AG04450 (cell line): ENCODE measurements at places on chromosomes 4 and X.

DNA sequence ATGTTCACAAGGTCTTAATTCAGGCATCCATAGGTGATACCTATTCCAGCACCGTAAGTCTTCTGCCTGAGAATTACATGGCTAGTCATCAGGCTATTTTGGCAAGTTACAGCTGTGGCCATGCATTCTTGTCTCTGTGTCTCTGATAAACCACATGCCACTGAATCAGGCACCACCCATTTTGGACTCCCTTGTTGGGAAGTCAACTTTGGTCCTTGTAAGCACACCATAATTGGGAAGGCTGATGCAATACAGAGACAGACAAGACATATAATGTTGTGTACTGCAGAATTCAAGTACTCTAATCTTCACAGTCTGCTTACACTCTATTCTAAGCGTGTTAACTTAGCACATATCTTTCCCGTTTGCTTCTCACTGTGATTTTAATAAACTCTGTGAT lies 483.7 kb upstream of the FTHL17 start:
- no peak for DNase-seq

DNA sequence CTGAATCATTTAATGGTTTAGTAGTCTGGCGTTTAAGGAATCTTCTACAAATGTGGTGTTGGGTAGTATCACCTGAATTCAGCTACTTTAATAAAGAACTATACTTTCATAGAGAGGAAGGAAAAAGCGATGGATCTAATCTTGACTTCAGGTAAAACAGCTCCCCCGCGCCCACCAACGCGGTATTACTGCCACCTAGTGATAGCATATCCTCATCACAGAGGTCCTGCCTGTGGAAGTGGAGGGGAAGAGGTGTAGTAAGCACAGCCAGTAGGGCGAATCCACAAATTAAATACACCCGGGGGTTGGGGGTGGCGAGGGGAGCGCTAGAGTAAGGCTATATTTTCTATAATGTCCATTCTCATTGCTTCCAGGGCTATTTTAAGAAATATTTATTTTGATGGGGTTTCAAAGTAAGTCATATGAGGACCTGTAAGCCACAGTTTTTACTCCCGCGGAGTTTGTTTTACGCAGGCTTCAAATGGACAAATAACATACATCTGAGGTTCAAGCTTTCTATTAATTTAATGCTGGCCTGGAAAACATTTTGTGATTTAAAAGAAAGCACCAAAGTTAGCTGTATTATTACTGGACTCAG lies 8.3 kb upstream of the DAPP1 start:
- no peak for DNase-seq

GRCh38 chrX:72045552-72046277 lies 86.0 kb downstream of the RTL5 start:
- DNase-seq: no peak

DNA sequence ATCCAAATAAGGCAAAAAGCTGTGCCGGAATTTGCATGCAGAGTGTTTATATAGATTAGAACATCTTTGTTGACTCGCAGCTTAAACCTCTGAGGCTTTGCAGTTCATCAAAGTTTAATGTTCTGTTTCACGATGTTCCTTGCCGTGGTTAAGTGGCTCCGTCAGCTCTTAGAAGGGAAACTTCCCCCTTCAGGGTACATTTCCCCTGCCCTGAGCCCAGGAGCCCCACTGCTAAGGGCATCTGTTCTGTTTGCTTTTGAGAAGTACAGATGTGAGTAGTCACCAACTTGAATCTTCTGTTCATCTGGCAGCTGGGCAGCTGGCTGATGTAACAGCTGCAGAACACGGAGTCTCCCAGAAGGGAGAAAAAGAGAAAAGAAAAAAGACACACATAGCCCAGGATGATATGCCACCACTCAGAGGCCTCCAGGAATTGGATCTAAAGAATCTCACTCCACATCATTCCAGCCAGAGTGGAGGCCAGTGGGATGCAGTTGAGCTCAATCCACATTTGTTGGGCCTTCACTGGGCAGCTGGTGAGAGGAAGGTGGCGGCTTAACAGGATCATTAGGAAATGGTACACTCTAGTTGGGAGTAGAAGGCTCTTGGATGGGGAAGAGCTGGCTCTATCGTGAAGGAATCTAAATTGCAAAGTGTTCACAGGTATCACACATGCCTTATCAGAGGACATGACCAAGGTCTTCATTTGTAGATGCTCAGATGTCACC lies 178.7 kb upstream of the RBPJ start:
- peak; percentile 65 for DNase-seq

GRCh38 chr4:143514497-143514896 lies 995 bp downstream of the SMARCA5 start:
- no peak for DNase-seq

DNA sequence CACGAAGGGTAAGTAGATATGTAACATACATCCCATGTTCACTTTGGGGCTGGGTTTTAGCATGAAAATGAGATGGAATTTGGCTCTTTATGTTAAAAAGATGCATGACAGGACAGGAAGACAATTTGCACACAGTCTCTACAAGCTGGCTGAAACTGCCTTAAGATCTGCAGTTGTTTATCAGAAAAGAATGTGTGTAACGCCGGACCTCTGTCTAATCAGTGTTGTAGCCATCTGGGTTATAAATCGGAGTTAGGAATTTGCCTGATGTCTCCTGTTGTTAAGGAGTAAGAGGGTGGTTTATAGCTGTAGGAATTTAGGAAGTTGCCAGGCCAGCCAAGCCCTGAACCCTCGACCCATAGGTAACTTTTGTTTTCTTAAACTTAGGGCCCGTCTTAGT lies 562.9 kb upstream of the FAT1 start:
- no peak for DNase-seq

DNA sequence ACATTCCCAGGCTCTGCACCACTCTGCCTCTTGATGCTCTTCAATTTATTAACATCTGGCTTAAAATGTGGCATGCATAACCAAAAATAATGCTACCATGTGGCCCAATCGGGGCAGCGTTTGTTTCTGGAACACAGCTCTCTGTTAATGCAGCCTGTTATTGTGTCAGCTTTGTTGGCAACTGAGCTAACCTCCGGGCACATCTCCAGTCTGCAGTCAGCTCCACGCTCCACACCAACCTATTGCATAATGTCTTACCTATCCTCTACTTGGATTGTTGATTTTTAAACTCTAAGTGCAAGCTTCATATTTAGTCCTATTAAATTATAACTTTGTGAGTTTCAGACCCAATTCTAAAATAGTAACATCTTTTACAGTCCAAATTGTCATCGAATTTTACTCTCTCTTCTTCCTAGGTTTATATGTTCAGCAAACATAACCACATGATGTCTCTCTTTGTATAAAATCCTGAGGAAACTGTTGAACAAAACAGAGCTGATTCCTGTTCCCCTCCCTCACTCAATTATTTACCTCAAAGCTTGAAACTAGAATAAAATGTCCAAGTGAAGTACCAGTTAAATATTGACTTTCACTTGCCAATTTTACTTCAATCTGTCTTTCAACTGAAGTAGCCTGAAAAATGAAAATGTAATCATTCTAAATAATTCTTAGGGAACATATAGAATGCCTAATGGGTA lies 92.2 kb upstream of the RAPGEF2 start:
- DNase-seq: peak; percentile 18

DNA sequence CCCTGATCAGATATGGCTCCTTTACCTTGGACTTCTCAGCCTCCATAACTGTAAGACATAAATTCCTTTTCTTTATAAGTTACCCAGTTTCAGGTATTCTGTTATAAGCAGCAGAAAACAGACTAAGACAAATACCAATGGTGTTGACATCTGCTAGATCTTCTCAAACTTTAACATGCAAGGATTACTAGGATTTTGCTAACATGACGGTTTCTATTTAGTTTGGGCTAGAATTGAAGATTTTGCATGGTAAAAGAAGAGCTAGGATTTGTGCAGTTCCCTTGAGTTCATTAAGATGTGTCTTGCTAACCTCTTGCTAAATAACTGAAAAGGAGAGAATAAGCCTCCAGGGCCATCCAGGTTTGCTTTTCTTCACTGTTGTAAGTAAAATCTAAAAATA lies 5.3 kb upstream of the COPS4 start:
- no peak for DNase-seq

DNA sequence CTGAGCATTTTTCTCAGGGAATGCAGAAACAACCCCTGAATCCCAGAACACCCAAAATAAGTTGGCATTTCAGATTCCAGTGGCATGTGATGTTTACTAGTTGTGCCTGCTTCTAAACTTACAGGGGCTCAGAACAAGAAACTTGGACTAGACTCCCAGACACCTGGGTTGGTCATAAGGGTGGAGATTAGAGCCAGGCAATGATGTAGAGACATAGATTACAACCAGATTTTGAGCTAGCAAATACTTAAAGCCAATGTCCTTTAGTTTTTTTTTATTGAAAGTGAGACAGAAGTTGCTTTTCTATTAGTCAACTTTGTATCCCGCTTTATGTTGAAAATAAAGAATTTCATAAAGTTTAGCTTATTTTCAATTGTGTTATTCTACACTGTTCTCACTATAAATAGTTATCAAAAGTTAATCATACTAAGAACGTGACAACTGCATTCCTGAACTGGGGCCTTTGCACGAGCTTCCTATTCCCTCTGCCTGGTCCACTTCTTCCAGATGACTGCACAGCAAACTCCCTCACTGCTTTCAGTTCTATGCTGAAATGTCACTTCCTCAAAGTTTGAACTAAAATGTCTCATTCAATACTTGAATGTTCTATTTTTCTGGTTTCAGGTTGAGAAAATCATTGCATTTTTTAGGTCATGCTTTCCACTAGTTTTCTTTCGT lies 224.7 kb upstream of the PPP1R2C start:
- DNase-seq: no peak

DNA sequence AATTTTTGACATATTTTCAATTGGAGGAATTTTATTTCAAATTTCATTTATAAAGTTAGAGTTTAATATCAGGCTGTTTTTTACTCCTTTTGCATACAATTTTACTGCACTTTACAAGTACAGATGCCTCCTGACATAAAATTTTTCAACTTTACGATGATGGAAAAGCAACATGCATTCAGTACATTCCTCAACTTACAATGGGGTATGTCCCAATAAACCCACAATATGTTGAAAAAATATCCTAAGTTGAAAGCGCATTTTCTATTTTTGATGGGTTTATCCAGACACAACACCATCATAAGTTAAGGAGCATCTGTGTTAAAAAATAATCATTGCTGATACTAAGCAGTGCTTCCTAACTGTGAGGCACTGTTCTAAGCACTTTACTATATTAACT lies 4.3 kb downstream of the KLHL5 start:
- DNase-seq: no peak

DNA sequence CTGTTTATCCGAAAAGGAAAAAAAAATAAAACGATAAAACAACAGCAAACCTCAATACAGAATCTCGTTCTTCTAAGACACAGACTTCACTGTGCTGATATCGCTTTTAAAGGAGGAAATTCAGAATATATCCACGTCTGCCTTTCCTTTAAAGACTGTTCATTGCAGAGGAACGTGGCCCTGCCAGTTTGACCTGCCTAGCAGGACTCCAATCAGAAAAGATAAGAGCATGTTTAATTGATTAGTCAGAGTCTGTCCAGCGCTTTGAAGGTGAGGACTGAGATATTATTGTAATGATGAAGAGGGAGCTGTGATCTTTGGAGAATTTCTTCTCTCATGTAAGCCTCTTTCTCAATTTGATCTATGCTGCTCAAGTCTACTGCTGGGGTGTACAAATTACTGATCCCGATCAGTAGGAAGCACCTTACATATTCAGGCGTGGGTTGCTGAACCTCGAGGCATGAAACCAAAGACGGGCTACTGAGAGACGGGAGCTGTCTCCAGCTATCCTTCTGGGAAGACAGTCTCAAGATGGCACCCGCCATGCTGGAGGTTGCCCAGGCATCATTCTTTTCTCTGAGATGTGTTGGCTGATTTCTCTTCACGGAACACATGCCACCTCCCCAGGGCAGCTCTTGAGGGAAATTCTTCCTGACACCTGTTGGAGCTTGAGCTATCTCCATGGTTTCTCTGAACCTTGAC lies 146.1 kb downstream of the SHOX start:
- DNase-seq: no peak

DNA sequence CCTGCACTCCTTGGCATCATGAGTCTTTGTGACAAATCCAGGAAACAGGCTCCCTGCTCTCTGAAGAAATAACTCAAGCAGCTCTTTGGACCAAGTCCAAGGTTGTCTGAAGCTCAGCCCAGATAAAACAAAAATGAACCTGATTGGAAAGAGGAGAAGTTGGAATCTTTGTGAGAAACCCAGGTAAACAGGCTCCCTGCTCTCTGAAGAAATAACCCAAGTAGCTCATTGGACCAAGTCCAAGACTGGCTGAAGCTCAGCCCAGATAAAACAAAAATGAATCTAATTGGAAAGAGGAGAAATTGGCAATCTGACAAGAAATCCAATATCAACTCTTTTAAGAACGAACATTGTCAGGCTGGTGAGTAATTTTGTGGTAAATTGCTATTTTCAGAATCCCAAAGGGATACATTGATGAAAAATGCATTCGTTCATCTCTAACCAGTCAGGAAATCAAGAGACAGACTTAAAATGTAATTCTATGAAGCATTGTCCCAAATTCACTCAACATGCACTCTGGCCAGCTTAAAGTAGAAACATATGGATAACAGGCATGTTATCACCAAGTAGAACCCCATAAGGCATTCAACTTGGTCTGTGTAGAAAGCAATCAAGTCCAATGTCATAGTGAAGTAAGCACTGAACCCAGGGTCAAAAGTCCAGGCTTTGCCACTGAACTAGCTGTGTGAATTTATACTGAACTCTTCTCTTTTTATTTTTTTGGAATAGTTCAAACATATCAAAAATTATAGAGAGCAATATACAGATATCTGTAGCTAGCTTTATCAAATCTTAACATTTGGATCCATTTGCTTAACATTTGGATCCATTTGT lies 16.8 kb upstream of the NFXL1 start:
- DNase-seq: no peak

GRCh38 chrX:41563876-41564275 lies 116.7 kb downstream of the NYX start:
- no peak for DNase-seq

GRCh38 chr4:141540643-141541042 lies 95.7 kb upstream of the IL15 start:
- no peak for DNase-seq

- no peak for DNase-seq
Observed at GRCh38 chr4:139599594-139600374, 43.8 kb upstream of the SETD7 start.

- DNase-seq: no peak
Observed at GRCh38 chr4:7841071-7841470, 98.6 kb downstream of the AFAP1 start.

DNA sequence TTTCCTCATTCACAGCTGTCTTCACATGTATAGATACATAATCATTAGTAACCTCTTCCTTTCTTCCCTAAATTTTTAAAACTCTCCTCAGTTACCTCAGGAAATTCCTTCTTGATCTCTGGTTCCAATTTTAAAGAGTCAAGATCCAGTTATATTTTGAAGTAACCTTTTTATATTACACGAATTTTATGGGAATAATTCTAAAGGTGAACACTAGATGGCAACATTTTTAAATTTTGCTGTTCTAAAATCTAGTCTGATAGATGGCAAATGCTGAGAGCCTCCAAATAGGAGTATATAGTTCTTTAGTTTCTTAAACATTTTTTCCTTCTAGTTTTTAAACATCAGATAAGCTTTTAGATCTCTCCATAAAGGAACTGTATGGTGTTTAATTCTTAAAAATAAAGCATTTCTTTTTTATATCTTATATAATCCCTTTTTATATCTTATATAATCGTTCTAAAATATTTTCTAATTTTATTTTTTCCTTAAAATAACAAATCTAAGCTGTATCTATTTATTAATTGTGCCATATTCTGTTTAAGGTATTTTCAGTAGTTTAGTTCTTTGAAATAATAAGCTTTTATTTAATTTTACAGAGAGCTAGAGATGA lies 37.9 kb upstream of the PAPSS1 start:
- DNase-seq: peak; percentile 6
